Vagina (tissue), 2 donors: ENCODE measurements at places on chromosomes 3 and 15.

DNA sequence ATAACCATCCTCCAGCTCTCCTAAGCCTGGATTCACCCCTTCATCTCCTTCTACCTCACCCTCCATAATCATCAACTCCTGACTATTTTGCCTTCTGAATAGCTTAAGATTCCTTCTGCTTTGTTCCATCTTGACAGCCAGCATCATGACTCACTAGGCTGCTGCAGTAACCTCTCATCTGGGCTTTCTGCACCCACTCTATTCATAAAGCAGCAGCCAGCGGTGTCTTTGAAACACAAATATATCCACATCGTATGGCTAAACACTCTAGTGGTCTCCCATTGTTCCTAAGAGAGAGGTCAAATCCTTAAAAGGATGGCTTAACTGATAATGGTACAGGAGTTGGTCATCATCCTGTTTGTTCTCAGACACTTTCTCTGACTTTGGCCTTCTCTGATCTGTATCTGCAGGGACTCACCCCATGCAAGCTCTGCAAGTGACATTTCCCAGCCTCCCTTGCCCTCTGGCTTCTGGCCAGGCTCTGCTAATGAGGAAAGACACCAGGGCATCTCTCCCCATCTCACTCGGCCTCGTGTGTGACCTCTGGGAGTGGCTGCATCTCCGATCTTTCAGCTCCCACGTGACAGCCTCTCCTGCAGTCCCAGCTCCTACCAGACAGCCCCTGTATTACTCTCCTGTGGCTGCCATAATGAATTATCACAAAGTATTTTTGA, 6.2 kb downstream of the GRK7 start:
- DNase-seq: no peak

DNA sequence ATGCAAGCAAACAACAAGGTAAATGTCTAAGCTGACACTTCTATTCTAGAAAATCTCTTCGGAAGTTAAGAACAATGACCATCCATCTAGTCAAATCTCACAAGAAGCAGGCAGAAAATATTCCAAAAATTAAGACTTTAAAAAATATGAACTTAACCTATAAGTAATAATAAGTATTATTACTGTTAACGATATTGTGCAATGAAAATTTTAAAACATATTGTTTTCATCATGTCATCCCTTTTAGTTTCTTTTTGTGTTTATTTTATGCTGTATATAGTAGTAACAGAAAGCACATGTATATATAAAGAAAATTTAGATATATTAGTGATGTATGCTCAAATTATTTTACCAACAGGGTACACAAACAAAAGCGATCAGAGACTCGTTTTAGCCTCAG, 4.1 kb downstream of the HDGFL3 start:
- DNase-seq: no peak

DNA sequence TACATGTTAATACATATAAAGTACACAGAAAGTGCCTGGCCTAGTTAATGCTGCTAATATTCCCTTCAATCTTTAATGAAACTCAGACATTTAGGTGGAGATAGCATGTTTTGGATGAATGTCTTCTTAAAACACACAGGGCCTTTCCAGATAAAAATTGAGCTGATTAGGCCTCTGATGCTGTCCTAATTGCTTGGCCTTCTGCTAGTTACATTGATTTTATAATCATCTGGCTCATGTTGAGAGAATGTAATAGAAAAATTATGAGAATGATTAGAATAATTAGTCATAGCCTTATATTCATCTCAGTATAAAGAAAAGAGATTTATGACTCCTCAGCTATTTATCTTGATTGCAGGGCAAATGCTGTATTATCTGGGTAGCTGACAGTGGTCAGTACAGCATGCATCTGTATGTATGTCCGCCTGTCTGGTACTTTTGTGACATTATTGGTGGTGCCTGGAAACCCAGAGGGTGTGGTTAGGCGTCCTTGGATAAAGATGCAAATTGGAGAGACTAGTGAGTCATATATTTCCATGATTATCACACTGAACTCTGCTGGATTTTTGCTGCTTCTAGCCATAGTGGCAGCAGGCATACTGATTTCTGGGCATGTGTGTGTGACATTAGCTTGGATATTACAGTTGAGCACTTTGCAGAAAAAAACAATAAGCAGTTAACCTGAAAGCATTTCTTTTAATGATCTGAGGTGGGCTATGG, 120.8 kb downstream of the FEZF2 start:
- no peak for DNase-seq

- DNase-seq: no peak
Measured at GRCh38 chr3:65685621-65686235, 353.0 kb downstream of the MAGI1 start.

- no peak for DNase-seq
Measured at GRCh38 chr3:128338536-128339330, 128.0 kb downstream of the DNAJB8 start.

GRCh38 chr15:57444877-57445513, 68.7 kb downstream of the CGNL1 start:
- no peak for DNase-seq

DNA sequence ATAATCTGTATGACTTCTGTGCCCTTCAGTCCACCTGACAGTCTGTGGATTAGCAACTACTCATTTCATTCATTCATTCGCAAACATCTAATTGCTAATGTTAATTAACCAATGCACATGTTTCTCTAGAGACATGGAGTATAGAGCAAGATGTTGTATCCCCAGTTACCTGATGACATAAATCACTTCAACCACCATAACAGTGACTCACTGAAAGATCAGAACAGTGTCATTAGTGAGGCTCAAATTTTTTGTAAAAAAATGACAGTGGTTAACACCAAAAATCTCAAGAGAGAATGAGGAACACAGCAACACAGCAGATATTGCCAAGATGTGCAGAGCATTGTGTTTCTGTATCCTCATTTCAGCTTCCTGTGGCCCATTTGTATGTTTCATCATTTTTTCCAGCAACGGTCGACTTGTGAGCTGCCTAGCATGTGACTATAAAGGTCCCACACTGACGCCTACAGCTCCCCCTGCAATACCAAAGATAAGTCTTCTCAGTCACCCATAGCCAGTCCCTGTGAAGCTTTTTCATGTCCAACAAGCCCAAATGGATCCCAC, 3.7 kb upstream of the PLD1 start:
- DNase-seq: no peak

GRCh38 chr3:196186651-196187573, 24.3 kb downstream of the ZDHHC19 start:
- no peak for DNase-seq

DNA sequence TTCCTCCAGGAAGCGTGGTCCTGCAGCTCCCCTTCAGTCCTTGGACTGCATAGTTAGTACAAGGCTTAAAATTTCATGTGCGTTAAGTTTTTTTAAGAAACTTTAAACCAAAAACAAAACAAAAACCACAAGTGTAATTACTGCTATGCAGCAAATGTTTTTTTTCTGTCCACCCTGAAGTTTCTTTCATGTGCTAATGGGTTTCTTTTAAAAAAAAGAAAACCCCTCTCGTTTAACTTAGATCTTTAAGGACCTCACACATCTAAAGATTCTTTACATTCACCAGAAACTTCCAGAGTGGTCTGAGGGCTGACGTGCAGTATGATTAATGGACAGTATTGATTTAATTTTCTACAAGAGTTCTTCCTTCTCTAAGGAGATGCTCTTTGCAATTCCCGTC, 72.0 kb upstream of the PYGO1 start:
- no peak for DNase-seq

GRCh38 chr3:106692624-106693023, 684.6 kb upstream of the CCDC54 start:
- no peak for DNase-seq

DNA sequence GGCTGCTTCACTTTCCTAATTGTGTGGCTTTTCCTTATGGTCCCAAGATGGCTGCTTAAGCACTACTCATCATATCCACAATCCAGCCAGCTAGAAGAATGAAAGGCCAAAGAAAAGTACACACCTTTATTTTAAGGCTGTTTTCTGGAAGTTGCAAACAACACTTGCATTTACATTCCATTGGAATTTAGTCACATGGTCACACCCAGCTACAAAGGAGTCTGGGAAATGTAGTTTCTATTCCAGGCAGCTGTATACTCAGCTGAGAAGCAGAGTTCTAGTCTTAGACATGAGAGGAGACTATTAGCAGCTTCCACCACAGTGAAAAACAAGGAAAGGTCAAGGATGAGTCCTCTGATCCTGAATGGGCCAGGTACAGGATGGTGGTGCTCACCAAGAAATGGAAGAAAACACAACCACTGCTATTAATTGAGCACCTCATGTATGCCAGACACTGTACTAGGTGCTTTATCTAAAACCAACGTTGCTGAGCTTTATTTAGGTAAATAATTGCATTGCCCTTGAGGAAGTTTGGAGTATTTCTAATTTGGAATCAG, 28.0 kb upstream of the ATG7 start:
- no peak for DNase-seq

DNA sequence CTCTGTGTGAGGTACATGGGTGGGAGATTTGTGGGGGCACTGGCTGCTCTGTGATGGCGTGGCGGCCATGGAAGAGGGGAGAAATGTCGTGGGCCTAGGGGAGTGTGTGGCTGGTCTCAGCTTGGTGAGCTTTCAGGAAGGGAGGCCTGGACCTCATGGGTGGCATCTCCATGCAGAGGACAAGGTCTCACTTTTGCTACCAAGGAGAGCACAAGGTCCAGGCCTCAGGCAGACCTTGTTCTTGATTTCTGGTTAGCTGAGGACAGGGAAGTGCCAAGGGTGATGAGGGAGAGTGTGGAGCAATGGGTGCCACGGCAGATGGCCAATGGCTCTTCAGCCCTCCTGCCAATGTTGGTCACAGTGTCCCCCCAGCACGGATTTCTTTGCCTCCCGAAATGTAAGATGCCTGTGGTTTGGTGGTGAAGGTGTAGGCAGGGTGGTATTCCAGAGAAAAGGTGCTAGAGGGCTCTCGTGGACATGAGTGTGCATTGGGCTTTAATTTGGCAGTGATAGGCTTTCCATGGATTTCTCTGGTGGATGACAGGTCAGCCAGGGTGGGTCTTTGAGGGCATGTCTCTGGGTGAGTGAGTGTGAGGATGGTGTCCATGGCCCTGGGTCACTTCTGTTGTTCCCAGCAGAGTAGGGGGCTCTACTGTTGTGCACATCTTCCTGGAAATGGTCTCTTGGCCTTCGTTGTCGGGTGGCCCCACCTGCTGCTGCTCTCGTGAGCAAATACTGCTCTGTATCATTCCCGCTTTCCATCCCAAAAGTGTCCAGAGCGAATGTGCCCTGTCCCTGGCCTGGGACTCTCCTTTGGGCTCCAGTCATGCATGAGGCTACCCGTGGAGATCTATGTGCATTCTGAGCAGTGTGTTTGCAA, 108.0 kb downstream of the SNRPN start:
- DNase-seq: no peak

GRCh38 chr3:115523458-115523857, 99.9 kb upstream of the GAP43 start:
- DNase-seq: no peak

DNA sequence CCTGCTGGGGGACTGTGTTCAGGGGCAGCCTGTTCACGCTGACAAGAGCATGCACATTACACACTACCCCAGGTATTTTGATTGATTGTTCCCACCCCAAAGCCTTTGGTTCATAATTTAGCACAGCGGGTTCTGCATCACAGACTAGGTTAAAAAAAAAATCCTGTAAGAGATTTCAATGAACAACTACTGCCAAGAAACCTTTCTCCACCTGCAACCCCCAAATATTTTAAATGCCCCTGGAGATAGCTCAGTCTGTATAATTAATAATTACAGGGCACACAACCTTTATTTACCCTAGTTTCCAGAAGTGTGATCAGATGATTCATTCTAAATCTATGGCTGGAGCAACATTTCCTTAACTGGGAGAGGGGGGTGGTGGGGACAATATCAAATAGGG, 87.6 kb downstream of the NR2F2 start:
- DNase-seq: no peak

GRCh38 chr3:126211569-126211968, 31.2 kb upstream of the ALDH1L1 start:
- no peak for DNase-seq

DNA sequence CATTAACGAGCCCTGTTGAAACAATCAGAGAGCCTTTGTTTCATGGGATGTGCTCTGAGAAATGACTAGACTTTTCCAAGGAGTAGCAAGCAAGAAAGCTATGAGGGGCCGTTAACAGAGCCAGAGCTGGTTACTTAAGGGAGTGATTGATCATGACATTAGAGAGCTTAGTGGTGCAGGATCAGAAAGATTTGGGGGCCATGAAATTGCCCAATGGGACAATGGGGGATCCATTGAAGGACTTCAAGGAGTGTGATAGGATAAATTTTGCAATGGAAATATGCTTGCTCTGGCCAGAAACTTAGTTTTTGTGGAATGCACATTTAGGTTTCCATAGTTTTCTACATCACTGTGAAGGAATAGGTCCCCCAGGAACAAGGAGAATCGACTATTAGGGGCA, 45.6 kb downstream of the LRRC3B start:
- no peak for DNase-seq

DNA sequence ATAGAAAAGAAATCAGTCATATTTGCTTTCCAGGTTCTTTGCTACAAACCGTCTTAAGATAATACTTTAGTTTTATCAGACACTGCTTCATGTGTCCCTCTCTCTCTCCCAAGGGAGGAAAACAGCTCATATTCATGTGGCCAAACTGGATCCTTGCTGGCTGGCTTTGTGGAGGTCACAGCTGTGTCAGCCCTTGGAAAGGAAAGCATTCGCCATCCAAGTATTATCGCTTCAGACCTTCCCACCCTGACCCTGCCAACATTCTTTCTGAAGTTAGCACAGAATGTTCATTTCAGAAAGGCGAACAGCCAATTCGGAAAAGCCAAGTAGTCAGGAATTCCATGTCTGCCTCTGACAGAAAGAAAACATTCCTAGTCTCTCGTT, 213.6 kb downstream of the FEZF2 start:
- DNase-seq: no peak

GRCh38 chr3:86990734-86991481, at the start of gene VGLL3:
Gene VGLL3, minus strand, starts transcription at chr3:86991149. Its CDS starts 406 bp downstream, at chr3:86990743.
- DNase-seq: no peak

- no peak for DNase-seq
Measured at GRCh38 chr15:53576841-53577240, 182.6 kb downstream of the WDR72 start.

DNA sequence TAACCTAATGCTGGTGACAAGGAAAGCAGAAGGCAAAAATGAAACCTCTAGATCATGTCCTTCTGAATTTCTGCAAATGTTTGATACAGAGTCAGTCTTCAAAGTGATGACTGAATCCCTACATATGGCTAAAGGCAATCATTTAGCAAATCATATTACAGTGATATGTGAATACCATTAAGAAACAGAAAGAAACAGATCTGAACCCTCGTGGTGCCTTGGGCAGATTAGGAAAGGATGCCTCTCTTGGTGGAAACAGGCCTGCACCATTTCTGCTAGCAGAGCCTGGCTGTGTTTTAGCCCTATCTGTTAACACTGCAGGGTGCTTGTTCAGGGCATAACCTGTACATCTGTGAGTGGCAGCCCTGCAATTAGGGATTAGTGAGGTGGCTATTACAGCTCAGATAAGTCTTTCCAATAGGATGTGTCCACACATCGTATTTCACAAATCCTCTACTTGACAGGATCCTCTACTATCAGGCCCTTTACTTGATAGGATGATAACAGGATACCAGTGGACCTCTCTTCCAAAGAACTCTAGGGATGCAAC, 12.1 kb downstream of the SEC22C start:
- no peak for DNase-seq
